Stimulated activated CD8-positive, alpha-beta memory T cell treated with anti-CD3 and anti-CD28 coated beads, Interleukin-15, amount 100 ng/mL, for 48 hours (primary cell): ENCODE measurements at places on chromosomes 2 and 18.

GRCh38 chr2:170514140-170514539 lies 201.0 kb upstream of the SP5 start:
- no peak for DNase-seq

DNA sequence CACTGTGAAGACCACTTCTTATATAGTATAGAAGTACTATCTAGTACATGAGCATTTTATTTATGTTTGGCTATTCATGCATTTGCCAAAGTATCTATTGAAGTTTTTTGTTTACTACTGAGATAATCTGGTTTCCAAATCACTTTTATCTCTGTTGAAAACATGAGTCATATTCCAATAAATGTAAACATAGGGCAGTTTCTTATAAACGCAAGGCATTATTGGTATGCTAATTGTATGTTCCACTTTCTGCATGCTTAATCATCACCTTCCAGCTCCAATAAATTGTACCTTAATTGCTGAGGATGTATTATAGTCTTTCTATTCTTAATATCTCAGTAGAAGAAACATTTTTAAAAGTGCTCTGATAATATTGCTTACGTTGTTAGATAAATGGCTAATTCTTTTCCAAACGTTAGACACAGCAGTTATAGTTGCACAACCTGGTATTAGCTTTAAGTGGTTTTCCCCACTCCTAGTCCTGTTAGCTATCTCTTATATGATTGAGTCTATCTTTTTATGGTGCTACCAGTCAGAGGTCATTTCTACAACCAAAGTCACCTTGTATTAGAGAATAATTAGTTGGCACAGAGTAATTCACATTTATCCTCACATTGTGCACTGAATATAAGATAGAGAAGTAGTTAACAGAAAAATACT lies 17.2 kb downstream of the ITGA4 start:
- no peak for DNase-seq

GRCh38 chr18:49364821-49365220 lies 95.6 kb downstream of the DYM start:
- no peak for DNase-seq

DNA sequence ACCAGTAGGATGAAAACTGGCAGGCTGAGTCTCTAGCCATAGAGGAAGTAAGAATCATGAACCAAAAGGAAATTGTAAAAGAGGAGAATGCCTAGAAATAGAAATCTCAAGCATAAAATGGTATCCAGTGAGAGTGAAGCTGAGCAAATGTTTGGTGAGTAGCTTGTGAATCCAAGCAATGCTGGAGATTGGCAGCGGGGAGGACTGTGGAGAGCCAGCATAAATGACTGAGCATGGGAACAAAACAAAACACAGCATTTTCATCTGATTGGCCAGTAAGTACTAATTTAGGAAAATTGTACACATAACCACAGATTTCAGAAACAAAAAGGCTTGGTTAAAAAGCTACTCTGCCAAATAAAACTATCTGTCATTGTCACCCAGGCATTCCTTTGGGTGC lies 390.0 kb downstream of the STK39 start:
- no peak for DNase-seq

- no peak for DNase-seq
Measured at GRCh38 chr2:159211447-159212396, 74.8 kb downstream of the WDSUB1 start.

- no peak for DNase-seq
Measured at GRCh38 chr2:28486526-28486925, 9.3 kb upstream of the PLB1 start.

DNA sequence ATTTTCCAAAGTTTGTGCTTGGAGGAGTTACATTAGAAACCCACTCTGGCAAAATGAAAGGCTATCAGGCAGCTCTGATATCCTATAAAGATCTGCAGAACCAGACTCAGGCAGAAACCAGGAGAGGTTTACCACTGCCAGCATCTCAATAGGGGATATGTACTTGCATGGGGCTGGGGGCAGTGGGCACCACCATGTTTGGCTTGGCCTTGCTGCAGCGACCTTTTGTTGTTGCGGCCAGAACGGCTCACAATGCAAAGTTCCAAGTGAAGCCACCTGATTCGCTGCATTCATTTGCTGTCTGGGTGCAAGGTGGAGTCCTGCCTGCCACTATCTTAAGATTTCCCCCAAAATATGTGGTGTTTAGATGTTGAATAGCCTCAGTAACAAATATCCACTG lies 81.3 kb downstream of the COPS8 start:
- DNase-seq = no peak

GRCh38 chr2:173223871-173224270 lies 130.8 kb upstream of the CDCA7 start:
- no peak for DNase-seq

DNA sequence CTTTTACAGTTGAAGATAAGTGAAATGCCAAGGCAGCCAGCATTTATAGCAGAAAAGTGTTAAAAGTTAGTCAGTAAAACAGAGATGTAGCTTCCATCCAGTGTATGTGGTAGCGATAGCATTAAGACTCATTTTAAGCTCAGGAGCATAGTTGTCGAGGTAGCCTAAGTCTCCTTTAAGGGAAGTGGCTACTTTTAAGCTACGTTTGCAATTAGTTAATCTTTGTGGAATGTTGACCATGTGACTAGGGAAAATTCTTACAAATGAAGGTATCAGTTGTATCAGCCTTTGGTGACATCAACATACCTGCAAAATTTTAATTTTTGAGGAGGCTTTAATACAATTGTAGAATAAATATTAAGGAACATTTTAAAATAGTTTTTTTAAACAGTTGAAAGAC lies 61.9 kb downstream of the LHCGR start:
- DNase-seq = no peak

GRCh38 chr2:36516136-36516870 lies 81.7 kb downstream of the FEZ2 start:
- no peak for DNase-seq

- no peak for DNase-seq
Measured at GRCh38 chr2:28093768-28094167, 203.2 kb downstream of the BABAM2 start.

DNA sequence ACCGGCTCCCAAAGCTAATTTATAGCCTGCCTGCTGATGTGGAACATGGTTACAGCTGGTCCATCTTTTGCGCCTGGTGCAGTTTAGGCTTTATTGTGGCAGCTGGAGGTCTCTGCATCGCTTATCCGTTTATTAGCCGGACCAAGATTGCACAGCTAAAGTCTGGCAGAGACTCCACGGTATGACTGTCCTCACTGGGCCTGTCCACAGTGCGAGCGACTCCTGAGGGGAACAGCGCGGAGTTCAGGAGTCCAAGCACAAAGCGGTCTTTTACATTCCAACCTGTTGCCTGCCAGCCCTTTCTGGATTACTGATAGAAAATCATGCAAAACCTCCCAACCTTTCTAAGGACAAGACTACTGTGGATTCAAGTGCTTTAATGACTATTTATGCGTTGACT lies 51.4 kb downstream of the TMEM178A start:
- no peak for DNase-seq

DNA sequence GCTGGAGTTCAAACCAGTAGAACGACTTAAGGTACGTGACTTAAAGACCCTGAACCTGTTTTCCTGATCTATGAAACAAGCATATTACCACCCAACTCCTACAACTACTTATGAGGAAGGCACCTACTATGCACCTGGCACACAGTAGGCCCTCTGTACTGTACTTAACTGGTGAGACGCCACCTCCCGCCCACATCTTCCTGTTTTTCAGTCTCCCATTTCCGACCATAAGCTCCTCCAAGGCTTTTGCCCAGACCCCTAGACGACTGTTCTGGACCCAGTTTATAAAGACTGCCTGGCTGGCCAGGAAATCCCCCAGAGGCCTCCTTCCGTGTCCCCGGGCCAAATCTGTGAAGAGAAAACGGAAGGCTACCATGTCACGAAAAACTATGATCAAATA lies 1.5 kb downstream of the GALNT14 start:
- DNase-seq = no peak

GRCh38 chr2:228417956-228418355 lies 236.5 kb upstream of the SPHKAP start:
- no peak for DNase-seq

DNA sequence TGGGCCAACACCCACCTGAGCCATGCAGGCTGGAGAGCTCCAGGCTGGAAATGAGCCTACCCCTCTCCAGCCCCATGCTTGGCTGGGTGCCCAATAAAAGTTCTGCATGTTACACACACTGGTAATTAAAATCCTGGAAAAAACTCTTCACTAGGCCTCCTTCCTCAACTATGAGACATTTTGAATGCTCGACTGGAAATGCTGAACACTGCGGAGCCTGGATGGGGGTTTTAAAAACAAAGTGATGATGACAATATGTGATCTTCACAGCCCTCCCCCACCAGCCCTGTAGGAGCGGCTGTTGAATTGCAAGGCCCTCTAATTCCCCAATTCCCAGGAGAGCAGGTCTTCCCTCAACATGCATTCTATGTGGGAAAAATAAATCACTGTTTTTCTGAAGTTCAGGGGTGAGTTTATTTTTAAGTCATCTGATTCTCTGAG lies 179.2 kb downstream of the TTC32 start:
- no peak for DNase-seq

DNA sequence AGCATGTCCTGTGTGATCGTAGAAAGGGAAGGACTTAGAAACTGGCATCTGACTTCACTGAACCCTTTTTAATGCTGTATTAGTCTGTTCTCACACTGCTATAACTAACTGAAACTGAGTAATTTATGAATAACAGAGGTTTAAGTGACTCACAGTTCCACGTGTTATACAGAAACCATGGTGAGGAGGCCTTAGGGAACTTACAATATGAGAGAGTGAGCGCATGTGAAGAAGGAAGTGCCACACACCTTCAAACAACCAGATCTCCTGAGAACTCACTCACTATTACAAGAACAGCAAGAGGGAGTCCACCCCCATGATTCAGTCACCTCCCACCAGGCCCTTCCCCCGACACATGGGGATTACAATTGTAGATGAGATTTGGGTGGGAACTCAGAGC lies 811.3 kb downstream of the CPS1 start:
- no peak for DNase-seq

DNA sequence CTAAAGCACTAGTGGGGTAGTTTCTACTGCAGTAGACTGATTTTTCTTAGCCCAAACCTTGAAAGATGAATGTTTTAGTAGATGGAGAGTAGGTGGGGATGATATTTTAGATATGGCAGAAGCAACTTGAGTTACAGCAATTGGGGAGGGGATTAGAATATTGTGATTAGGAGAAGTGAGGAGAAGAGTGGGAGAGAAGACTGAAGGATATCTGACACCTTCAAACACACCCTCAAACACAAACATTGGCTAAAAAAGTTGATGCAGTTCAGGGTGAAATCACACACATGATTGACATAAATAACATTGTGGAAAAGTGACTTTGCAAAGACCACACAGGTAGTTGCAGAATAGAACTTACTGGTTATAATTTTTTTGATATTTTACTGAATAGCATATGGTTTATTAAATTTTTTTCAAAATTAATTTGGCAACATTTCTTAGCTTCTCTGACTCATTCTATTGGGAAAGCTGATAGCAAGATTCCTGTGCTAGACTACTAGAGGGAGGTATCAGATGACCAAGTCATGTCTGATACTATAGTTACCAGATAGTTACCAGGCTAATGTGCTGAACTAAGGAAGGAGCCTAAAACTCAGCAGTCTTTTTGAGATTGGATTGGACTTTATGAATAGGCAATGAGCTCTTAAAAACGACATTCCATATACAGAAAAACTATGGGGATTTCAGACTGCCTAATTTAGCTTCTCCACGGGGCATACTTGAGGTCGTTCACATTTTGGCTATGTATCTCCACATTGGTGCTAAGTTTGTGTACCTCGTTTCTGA lies 73.0 kb downstream of the ACTR3 start:
- DNase-seq = no peak

DNA sequence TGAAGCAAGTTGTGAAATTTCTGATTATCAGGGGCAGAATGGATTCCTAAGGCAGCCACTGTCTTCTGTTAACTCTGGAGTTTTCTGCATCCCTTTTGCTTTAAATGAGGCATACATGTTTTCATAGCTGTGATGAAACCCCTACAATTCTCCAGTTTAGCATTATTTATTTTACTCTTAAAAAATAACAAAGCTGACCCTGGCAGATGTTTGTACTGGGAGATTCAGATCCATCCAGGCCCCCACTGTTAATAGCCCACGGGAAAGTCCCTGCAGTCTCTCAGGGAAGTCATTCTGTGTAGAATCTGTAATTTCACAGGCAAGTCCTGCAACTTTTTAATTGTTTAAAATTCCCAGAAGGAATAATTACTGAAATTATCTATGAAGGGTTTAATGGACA lies 353 bp upstream of the SULT1C4 start:
- DNase-seq = no peak

DNA sequence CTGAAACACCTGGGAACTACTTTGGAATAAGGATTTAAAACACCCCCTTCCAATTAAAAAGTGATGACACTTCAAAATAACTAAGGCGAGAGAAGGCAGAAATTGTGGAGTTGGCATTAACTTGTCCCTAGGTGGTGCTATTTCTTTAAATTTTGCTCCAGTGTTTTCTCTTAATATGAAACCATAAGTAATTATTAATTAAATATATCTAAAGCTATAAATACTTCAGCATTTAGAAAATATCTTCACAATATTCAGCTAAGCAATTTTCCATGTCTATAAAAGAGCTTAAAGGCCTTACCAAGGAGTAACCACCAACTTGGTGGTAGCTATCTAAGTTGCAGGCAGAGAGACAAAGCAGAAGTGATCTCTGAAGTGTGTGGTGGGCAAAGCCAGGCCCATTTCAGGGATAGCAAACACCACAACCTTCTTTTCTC lies 186.8 kb upstream of the PGAP1 start:
- DNase-seq = no peak

GRCh38 chr18:66317243-66318090 lies 286.4 kb downstream of the CDH19 start:
- DNase-seq = no peak

GRCh38 chr18:41464278-41464677 lies 490.8 kb upstream of the PIK3C3 start:
- no peak for DNase-seq

GRCh38 chr2:240782221-240782885 lies 37.7 kb downstream of the KIF1A start:
- no peak for DNase-seq

- no peak for DNase-seq
Measured at GRCh38 chr2:217808326-217808725, 194.5 kb downstream of the TNS1 start.

DNA sequence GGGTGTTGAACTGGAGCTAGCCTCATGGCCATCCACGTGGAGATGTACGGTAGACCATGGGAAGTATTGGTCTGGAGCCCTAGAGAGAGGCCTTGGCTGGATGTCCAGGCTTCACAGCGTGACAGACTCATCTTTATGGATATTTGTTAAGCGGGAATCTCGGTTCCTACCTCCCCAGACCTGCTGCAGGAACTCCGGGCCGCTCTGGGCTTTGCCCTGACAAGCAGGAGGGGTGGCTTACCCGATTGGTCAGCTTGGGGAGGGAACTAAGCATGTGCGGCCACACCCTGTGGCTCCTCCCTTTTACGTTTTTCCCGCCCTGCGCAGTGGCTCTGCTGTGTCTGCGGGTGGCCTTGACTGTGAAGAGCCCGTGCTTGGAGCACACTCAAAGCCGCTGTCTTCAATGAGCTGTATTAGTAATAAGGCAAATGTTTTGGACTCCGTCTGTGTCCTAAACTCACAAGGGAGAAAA lies 52.3 kb downstream of the PAPOLG start:
- DNase-seq = no peak

- DNase-seq = no peak
Measured at GRCh38 chr2:195709901-195710806, 53.1 kb downstream of the SLC39A10 start.
